ENCODE measurements at places on chromosomes 13 and 19.

- DNase-seq = peak; percentile 78
Measured at GRCh38 chr19:42386974-42387707, 3.0 kb downstream of the CNFN start.

DNA sequence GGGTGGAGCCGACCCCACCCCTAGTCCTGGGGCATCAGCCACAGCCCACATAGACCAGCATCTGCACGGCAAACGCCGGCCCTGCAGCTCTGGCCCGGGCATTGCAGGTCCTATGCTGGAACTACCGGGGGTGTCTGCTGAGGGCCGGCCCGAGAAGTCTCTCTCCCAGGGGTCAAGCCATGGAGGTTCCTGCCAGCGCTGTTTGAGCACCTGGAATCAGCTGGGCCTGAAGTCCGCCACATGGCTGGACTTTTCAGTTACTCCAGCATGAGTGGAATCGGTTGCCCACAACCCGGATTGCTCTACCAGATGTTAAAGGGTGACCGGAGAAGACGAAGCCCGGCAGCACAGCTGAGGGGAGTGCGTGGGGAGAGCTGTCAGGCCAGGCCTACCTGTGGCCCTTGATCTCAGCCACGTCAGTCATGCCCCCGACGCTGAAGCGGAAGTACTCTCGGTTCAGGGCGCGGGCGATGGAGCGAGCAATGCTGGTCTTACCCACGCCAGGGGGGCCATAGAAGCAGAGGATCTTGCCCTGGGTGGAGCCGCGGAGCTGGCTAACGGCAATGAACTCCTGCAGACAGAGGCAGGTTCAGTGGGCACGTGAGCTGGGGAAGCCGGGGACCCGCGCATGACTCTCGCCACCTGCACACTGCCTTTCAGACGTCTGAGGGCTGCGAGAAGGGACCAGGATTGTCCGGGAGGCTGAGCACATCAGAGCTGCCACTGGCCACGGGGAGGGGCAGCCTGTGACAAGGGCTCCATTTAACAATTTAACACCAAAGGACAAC lies 8.7 kb downstream of the RPL36 start:
- DNase-seq = no peak

DNA sequence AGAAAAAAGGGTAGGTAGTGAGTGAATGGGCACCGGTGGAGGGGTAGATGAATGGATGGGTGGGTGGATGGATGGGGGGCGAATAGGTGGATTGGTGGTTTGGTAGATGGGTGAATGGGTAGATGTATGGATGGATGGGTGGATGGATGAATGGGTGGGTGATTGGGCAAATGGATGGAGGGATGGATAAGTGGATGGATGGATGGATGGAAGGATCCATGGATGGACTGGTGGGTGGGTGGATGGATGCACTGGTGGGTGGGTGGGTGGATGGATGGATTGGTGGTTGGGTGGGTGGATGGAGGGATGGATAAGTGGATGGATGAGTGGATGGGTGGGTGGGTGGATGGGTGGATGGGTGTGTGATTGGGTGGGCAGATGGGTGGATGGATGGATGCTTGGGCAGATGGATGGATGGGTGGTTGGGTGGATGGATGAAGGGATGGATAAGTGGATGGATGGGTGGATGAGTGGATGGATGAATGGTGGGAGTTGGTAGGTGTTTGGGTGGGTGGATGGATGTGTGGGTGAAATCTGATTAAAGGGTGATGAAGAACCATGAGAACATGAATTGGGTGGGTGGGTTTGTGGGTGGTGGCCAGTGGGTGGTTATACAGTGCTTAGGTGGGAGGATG lies 2.3 kb downstream of the ANKRD24 start:
- no peak for DNase-seq

DNA sequence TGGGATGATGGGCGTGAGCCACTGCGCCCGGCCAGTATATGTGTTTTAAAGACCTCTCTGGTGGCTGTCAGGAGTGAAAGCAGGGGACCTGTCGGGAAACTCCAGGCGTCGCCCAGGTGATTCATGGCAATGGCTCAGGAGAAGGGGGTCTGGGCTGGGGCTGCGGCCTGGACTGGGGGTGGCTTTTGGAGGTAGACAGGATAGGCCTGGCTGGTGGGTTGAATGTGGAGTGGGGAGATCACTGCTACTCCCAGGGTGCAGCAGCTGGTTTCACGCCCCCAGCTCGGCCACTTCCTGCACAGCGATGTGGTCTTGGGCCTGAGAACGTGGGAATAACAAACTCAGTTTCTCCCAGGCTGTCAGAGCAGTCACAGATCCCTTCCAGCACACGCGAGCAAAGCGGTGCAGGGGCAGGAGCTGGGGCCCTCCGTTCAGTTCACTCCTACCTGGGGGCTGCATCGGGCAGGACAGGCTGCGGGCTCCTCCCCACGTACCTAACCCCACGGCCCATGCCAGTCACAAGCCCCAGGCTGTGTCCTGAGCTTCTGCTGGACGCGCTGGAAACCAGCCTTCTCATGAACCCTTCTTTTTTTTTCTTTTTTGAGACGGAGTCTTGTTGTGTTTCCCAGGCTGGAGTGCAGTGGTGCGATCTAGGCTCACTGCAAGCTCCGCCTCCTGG lies 18.9 kb downstream of the KDM4B start:
- DNase-seq = no peak

DNA sequence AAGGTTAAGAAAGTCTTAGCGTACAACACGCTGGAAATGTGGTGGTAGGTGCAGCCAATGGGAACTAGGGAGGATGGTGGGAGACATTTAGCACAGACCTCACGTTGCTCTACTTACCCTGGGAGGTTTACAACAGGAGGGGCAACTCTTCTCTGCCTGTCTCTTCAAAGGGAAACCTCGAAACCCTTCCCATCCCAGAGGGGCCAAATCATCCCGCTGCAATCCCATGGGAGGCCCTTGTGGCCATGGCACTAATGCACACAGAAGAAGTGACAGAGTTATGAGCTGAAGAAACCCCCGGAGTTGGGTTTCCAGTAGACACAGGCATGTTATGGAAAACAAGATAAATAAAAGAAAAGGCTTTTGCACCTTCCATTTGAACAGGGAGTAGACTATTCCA lies 35.6 kb downstream of the SHISA2 start:
- DNase-seq = no peak

GRCh38 chr13:77456271-77456670 lies 79.2 kb upstream of the SCEL start:
- no peak for DNase-seq

DNA sequence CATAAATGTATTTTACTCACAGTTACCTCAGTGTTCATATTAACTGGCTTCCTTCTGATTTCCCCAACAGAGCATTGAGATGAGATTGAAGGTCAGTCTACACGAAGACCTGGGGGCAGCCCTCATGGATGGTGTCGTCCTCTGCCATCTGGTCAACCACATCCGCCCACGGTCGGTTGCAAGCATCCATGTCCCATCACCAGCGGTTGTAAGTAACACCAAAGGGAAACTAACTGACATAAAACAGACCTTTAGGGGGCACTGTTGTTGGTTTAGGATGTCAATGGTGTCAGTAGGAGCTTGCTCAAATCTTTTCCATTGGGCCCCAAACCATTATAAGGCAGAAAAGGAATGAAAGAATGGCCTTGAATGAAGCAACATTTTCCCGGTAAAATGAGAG lies 68.2 kb downstream of the ESD start:
- no peak for DNase-seq

DNA sequence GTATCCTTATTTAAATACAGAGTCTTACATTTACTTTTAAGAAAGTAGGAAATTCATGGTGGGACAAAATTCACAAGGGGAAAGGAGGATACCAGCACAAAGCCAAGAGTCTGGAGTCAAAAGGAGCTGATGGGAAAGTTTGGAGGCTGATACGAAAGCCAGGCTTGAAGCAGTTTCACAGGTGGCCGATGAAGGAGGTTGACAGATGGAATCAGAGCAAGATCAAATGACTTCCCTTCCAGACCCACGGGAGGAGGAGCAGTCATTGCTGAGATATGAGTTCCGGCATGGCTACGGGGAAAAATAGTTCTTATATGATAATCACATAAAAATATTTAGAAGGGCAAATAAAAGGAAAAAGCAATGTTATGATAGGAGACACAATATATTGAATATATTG lies 65.0 kb downstream of the DGKH start:
- DNase-seq = no peak

DNA sequence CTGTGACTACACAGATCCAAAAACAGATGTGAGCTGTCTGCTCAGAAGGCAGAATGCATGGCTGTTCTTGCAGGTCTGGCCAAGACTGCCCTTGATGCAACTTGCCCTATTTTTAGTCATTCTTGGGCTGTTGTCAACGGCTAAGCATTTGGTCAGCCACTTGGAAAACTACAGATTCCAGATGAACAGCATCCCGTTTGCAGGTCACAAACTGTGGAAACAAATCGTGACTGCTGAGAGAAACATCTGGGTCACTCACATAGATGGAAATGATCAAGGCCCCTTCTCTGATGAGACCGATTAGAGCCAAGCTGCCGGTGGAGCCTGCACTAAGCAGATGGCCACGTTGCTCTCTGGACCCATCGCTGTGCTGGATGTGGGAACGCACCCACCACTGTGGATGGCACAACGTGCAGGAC lies 15.4 kb upstream of the METTL21C start:
- DNase-seq = no peak

GRCh38 chr13:42991898-42992763 lies at the start of gene EPSTI1:
Gene EPSTI1 (minus strand): TSS chr13:42992241. CDS start chr13:42992165, 76 bp downstream.
- DNase-seq = peak; percentile 66

DNA sequence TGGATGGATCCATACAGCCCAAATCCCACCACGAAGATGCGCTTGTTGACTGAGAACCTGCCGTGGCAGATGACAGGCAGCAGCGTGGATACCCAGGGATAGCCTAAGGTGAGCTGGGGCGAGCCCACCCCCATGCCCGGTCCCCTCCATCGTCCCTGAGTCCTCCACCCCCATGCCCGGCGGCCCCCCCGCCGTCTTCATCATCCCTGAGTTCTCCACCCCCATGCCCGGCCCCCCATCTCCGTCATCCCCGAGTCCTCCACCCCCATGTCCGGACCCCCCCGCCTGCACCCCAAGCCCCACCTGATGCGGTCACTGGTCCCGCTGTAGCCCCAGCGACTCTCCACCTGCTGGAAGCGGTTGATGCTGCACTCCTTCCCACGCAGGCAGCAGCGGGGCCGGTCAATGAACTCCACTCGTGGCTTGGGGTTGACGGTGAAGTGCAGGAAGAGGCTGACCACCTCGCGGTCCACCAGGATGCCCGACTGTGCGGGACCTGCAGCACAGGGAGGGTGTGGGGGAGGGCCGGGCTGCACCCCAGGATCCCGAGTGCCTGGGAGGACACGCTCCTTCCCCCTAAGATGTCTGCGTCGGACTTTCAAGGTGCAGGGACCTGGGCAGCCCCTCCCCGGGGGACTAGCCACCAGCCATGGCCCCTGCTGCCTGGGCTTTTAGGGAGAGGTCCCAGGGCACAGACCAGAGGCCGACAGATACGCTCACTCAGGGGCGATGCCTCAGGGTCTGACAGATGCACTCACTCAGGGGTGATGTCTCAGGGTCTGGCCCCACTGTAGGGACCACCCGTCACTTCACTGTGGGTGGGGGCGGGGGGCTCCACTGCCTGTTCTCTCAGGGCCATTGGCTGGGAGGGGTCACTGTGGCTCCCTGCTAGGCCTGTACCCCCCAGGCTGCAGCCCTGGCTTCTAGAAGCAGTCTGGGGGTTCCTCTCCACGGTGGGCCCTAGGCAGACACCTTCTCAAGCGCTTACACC lies 28.0 kb downstream of the BTBD2 start:
- DNase-seq = no peak

- no peak for DNase-seq
Measured at GRCh38 chr13:28494504-28494777, 487 bp downstream of the FLT1 start.

DNA sequence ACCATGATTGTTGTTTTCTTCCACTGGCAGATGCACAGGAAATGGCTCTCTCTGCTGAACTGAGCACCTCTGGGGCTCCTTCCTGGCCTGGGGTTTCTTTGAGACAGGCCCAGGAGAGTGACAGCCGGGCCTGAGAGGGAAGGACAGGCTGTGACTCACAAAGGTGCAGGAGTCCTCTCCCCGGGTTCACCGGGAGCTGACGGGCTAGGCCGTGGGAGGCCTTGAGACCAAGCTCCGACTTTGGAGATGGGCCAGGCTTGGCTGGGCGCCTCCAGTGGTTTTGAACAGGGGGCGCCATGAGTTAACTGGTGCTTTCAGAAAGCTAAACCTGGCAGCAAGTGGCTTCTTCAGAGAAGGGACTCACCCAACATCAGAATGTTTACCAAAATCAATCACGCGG lies 143.4 kb downstream of the URI1 start:
- no peak for DNase-seq

GRCh38 chr13:51004918-51005460 lies 95.4 kb downstream of the RNASEH2B start:
- DNase-seq = no peak

GRCh38 chr19:19049406-19049805 lies 14.4 kb upstream of the SLC25A42 start:
- no peak for DNase-seq

DNA sequence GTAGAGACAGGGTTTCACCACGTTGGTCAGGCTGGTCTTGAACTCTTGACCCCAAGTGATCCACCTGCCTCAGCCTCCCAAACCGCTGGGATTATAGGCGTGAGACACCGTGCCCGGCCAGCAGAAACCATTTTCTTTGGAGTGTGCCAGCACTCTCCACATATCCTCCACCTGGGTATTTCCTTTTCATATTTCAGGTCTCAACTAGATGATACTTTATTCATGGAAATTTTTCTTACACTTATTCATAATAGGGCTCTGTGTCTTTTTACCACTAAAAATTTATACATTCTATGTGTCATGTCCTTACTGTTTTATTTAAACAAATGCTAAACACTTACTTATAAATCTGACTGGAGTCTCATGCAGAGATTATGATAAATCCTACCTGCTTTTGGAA lies 305.9 kb downstream of the PCDH20 start:
- DNase-seq = no peak

DNA sequence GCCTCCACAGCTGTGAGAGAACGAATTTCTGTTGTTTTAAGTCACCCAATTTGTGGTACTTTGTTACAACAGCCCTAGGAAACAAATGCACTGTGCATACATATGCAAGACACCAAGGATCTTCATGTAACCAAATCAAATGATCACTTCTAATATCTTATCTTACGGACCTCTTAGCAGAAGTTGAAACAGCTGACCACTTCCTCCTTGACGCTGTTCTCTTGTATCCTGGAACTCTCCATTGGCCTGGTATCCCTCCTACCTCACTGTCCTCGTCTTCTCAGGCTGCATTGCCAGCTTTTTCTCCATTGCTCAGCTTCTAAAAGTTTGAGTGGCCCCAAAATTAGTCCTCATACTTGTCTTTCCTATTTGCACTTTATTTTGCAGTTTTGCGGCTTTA lies 200.4 kb downstream of the DLEU7 start:
- no peak for DNase-seq

- no peak for DNase-seq
Measured at GRCh38 chr13:73136776-73137175, 78.0 kb downstream of the KLF5 start.

Measured in activated naive CD4-positive, alpha-beta T cell treated with anti-CD3 and anti-CD28 coated beads, Interleukin-2, amount 50 U/mL, for 72 hours (primary cell).